ENCODE measurements at places on chromosomes 1 and 21. TPM values are rescaled to one million over a fixed set of nuclear protein-coding genes. Genes with fewer than 3 reads are reported as not detected.

- no peaks in the 10 kb centered on the region for H3K27me3 ChIP-seq
- no peak for DNase-seq
- H3K4me1 ChIP-seq: no peaks in the 10 kb centered on the region
- H3K27ac ChIP-seq: no peak overlapping the region
- no peaks in the 10 kb centered on the region for H3K36me3 ChIP-seq
- no peak overlapping the region for H3K4me3 ChIP-seq
Measured at GRCh38 chr1:183379951-183380350, 38.2 kb downstream of the NMNAT2 start.

- H3K4me3 ChIP-seq: peak within 1 kb of the TSS; percentile 59
- H3K27ac ChIP-seq: peak within 1 kb of the TSS; percentile 68
- peaks cover 5% of the 10 kb centered on the region for H3K36me3 ChIP-seq
- H3K4me1 ChIP-seq: peaks cover 12% of the 10 kb centered on the region
- H3K27me3 ChIP-seq: no peaks in the 10 kb centered on the region
- DNase-seq: peak; percentile 16
Measured at GRCh38 chr1:37556712-37557196, at the start of gene DNALI1. TSS of gene DNALI1 (plus strand) at chr1:37556940. CDS start at chr1:37556995, 55 bp downstream.

DNA sequence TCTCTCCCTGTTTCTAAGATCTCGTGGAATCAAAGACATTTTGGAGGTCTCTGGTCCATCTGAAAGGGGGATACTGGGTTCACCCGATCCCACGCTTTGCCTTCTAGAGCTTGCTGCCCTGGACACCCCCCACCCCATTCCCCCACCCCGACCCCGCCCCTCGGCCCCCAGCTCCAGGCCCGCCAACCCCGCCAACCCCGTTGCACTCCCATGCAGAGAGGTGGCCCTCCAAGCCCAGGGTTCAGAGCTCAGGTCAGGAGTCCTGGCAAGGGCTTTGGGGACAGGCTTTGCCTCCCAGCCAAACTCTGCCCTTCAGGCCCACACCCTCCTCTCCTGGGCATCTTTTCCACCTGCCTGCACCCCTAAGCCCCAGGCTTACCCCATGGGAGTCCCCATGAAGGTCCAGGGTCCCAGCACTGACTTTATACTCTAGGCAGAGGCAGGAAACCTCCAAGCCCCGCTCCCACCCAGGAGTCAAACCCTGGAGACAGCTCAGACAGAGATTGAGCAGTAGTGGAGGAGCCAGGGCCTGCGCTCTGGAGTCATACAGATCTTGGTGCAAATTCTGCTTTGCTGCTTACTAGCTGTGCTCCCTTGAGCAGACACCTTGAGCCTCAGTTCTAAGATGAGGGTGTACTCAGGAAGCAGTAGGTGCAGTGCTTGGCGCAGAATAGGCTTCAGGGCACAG is 155.9 kb downstream of the FOXD2 start:
- peak overlapping the region; percentile 55 for H3K4me3 ChIP-seq
- H3K27me3 ChIP-seq: no peaks in the 10 kb centered on the region
- H3K36me3 ChIP-seq: no peaks in the 10 kb centered on the region
- H3K27ac ChIP-seq: no peak overlapping the region
- no peaks in the 10 kb centered on the region for H3K4me1 ChIP-seq

DNA sequence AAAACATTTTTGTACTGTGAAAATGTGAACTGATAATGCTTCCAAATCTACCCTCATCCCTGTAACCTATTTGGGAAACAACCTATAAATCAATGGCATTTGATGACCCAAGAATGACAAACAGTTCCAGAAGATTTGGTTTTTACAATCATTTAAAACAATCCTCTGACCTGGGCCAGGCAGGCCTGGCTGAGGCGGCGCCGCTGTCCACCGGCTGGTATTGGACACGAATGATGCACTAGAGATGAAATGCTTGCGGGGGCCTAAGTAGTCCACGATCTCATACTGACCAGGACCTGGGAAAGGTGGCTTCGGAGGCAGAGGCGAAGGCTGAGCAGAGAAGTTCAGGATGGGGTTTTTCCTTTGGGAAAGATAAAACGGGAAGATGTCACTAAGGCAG is 41.5 kb downstream of the GRHL3 start:
- H3K4me3 ChIP-seq: no peak overlapping the region
- no peak for DNase-seq
- H3K4me1 ChIP-seq: no peaks in the 10 kb centered on the region
- no peaks in the 10 kb centered on the region for H3K36me3 ChIP-seq
- no peaks in the 10 kb centered on the region for H3K27me3 ChIP-seq

GRCh38 chr1:222989443-222989842 is 153.6 kb downstream of the TLR5 start:
- H3K4me1 ChIP-seq: no peaks in the 10 kb centered on the region
- H3K27ac ChIP-seq: no peak overlapping the region
- no peaks in the 10 kb centered on the region for H3K36me3 ChIP-seq
- no peak for DNase-seq

GRCh38 chr1:212712451-212713303 is 13.0 kb upstream of the BATF3 start:
- no peak overlapping the region for H3K4me3 ChIP-seq
- DNase-seq: no peak
- no peaks in the 10 kb centered on the region for H3K4me1 ChIP-seq
- H3K27me3 ChIP-seq: no peaks in the 10 kb centered on the region
- H3K36me3 ChIP-seq: no peaks in the 10 kb centered on the region

GRCh38 chr1:46603481-46603857 is 599 bp downstream of the MKNK1 start:
- H3K4me1 ChIP-seq: peaks cover 10% of the 10 kb centered on the region
- H3K27me3 ChIP-seq: no peaks in the 10 kb centered on the region
- peak overlapping the region; percentile 82 for H3K27ac ChIP-seq

DNA sequence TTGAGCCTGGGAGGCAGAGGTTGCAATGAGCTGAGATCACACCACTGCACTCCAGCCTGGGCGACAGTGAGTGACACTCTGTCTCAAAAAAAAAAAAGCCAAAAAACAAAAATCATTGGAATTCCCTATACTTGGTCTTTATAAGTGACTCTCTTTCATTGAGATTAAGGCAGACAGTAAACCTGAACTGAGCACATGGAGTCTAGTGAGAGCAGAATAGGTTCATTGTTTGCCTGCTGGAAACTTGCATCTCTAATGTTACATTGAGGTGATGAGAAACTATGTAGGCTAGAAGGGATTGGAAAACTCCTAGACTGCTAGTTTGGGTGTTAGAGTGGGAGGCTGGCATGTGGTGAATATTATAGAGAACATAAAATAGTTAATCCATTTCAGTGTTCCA is 25.4 kb downstream of the MAST2 start:
- no peaks in the 10 kb centered on the region for H3K4me1 ChIP-seq
- H3K27me3 ChIP-seq: no peaks in the 10 kb centered on the region
- H3K36me3 ChIP-seq: peaks cover 25% of the 10 kb centered on the region
- H3K27ac ChIP-seq: no peak overlapping the region
- no peak for DNase-seq

GRCh38 chr1:31938184-31938975 is at the start of gene PTP4A2:
TSS of gene PTP4A2 (minus strand) at chr1:31938368. CDS start at chr1:31919065, 19,303 bp downstream.
- no peaks in the 10 kb centered on the region for H3K36me3 ChIP-seq
- H3K4me1 ChIP-seq: peaks cover 12% of the 10 kb centered on the region
- H3K4me3 ChIP-seq: peak within 1 kb of the TSS; percentile 70
- peak within 1 kb of the TSS; percentile 97 for H3K27ac ChIP-seq
- DNase-seq: peak; percentile 95

GRCh38 chr1:171803045-171803444 is 21.6 kb downstream of the METTL13 start:
- H3K4me3 ChIP-seq: no peak overlapping the region
- H3K27ac ChIP-seq: no peak overlapping the region

- no peak overlapping the region for H3K27ac ChIP-seq
- H3K27me3 ChIP-seq: no peaks in the 10 kb centered on the region
- no peak for DNase-seq
- no peaks in the 10 kb centered on the region for H3K36me3 ChIP-seq
- H3K4me1 ChIP-seq: no peaks in the 10 kb centered on the region
Measured at GRCh38 chr1:181386340-181386739, 97.0 kb upstream of the CACNA1E start.

The CELA2A gene
- total RNA-seq: not detected

DNA sequence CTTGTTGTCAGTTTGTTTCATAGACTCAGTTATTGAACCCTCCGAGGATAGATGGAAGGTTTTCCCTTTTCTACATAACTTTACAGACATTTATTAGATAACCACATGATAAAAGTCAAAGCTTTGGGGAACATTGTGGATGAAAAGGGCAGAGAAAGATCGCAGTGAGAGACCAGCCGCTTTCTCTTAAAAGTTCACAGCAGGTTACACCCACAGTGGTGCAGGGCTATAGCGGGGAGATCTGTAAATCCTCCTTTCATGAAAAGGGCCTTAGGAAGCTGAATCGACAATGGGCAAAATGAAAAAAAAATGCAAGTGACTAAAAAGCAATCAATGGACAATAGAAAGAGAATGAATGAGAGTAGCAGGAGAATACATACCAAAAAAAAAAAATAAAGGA is 218.6 kb downstream of the GRIK1 start:
- DNase-seq: no peak
- no peaks in the 10 kb centered on the region for H3K4me1 ChIP-seq
- H3K36me3 ChIP-seq: no peaks in the 10 kb centered on the region
- H3K27ac ChIP-seq: no peak overlapping the region

Measured in ascending aorta (tissue), 2 donors.